ENCODE measurements at places on chromosomes 12 and 14.

- DNase-seq = no peak
Observed at GRCh38 chr12:52358575-52359350, 8.5 kb downstream of the KRT85 start.

GRCh38 chr14:92496191-92496857, 17.3 kb upstream of the RIN3 start:
- no peak for DNase-seq

- DNase-seq = no peak
Observed at GRCh38 chr12:12620730-12621315, 9.1 kb downstream of the CREBL2 start.

DNA sequence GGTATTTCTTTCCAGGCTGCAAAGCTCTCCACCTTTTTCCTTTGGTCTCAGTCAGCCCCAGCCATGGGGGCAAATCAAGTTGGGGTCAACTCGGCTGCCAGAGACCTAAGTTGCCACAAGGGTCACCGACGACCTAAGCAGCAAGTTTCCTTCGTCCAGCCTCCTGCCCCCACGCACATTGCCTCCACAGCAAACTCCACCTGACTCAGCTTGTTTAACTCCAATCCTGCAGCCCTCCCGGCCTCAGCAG, 767 bp upstream of the KCNMB4 start:
- DNase-seq = no peak

DNA sequence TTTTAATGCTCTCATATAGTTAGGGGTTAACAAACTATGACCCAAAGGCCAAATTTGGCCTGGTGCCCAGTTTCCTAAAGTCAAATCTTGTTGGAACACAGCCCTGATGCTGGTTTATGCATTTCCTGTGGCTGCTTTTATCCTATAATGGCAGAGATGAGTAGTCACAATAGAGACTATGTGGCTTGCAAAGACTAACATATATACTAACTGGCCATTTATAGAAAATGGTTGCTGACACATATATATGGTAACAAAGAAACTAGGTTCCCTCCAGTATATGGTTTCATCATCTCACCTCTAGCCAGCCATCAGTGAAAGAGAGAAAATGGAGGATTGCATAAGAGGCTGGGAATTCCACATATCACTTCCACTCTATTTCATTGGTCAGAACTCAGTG, 10.8 kb downstream of the NAV3 start:
- no peak for DNase-seq

Measured in activated CD4-positive, alpha-beta T cell treated with anti-CD3 and anti-CD28 coated beads for 4 hours (primary cell).